ENCODE measurements at places on chromosomes 1 and 21. TPM values are rescaled to one million over a fixed set of nuclear protein-coding genes. Genes with fewer than 3 reads are reported as not detected.
A peak's percentile ranks its signal among the peaks of the same experiment; 100 is the strongest.

Gene OR10J1
- total RNA-seq: not detected

Gene CFHR4
- not detected for total RNA-seq

- H3K4me1 ChIP-seq: no peaks in the 10 kb centered on the region
- no peak overlapping the region for H3K27ac ChIP-seq
- no peaks in the 10 kb centered on the region for H3K36me3 ChIP-seq
- no peak overlapping the region for H3K4me3 ChIP-seq
- DNase-seq: no peak
- H3K27me3 ChIP-seq: peaks cover 30% of the 10 kb centered on the region
Measured at GRCh38 chr1:93528412-93528811, 80.5 kb downstream of the FNBP1L start.

GRCh38 chr1:109316506-109316905, 9.7 kb upstream of the MYBPHL start:
- H3K27me3 ChIP-seq: peaks cover 2% of the 10 kb centered on the region
- H3K4me1 ChIP-seq: no peaks in the 10 kb centered on the region
- H3K4me3 ChIP-seq: no peak overlapping the region

- H3K27me3 ChIP-seq: no peaks in the 10 kb centered on the region
- H3K4me1 ChIP-seq: peaks cover 9% of the 10 kb centered on the region
- H3K27ac ChIP-seq: no peak overlapping the region
- H3K4me3 ChIP-seq: no peak overlapping the region
- DNase-seq: peak; percentile 73
Measured at GRCh38 chr1:235417086-235417697, 50.0 kb downstream of the TBCE start.

GRCh38 chr1:99970713-99971255, 988 bp downstream of the SLC35A3 start:
- peak overlapping the region; percentile 98 for H3K27ac ChIP-seq
- no peaks in the 10 kb centered on the region for H3K27me3 ChIP-seq
- no peak for DNase-seq
- H3K4me1 ChIP-seq: peaks cover 34% of the 10 kb centered on the region

GRCh38 chr1:35615440-35615839, 25.9 kb downstream of the PSMB2 start:
- H3K4me3 ChIP-seq: no peak overlapping the region
- no peak overlapping the region for H3K27ac ChIP-seq
- no peaks in the 10 kb centered on the region for H3K27me3 ChIP-seq
- H3K36me3 ChIP-seq: peaks cover 30% of the 10 kb centered on the region
- peaks cover 8% of the 10 kb centered on the region for H3K4me1 ChIP-seq

- peaks cover 56% of the 10 kb centered on the region for H3K27me3 ChIP-seq
- H3K4me3 ChIP-seq: peak within 1 kb of the TSS; percentile 47
- H3K36me3 ChIP-seq: no peaks in the 10 kb centered on the region
- peak; percentile 45 for DNase-seq
- H3K27ac ChIP-seq: no peak within 1 kb of the TSS
- peaks cover 14% of the 10 kb centered on the region for H3K4me1 ChIP-seq
Measured at GRCh38 chr1:207454046-207454964, at the start of gene CR2. Gene CR2, plus strand, starts transcription at chr1:207454328. Its CDS starts 91 bp downstream, at chr1:207454419.

Gene OR2T35
- total RNA-seq: not detected

Gene RSPO1
- total RNA-seq: not detected

GRCh38 chr1:33488624-33489023, 16.2 kb downstream of the ZSCAN20 start:
- H3K4me1 ChIP-seq: no peaks in the 10 kb centered on the region
- no peak overlapping the region for H3K4me3 ChIP-seq
- peaks cover 73% of the 10 kb centered on the region for H3K36me3 ChIP-seq
- no peak overlapping the region for H3K27ac ChIP-seq
- DNase-seq: no peak

All from activated CD8-positive, alpha-beta memory T cell treated with anti-CD3 and anti-CD28 coated beads, Interleukin-2, amount 10 ng/mL, durations not matched to agents 7 days and 5 days (primary cell).